ENCODE measurements at places on chromosomes 13 and 19.
A peak's percentile ranks its signal among the peaks of the same experiment; 100 is the strongest.

- DNase-seq: no peak
Measured at GRCh38 chr19:17052439-17052838, 22.8 kb downstream of the HAUS8 start.

DNA sequence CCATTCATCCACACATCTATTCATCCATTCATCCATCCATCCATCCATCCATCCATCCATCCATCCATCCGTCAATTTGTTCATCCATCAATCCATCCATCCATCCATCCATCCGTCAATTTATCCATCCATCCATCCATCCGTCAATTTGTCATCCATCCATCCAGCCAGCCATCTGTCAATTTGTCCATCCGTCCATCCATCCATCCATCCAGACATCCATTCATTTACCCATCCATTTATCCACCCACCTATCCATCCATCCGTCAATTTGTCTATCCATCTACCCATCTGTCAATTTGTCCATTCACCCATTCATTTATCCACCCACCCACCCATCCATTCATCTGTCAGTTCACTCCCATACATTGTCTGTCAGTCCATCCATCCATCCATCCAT lies 209.5 kb upstream of the ZNF536 start:
- DNase-seq: no peak

GRCh38 chr13:52356327-52356726 lies 49.6 kb downstream of the THSD1 start:
- no peak for DNase-seq

- no peak for DNase-seq
Measured at GRCh38 chr19:47070756-47071155, 22.3 kb upstream of the TMEM160 start.

GRCh38 chr13:45695198-45695730 lies 6.9 kb upstream of the CBY2 start:
- peak; percentile 54 for DNase-seq

DNA sequence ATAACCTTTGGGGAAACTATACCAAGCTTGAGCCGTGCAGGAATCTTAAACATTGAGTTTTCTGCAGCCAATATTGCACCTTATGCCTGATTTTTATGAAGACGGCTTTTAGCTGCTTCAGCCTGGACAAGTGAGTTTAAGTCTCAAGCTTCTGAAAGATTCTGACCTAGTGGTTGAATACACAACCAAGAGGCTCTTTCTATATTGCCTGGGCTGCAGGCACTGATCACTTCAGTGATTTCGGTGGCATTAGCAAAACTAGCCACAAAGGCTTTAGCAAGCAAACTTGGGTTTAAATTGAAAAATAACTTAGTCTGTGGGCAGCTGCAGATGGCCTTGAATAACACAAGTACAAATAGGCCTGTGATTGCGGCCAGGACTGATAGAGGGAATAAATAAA lies 29.3 kb upstream of the RFXAP start:
- DNase-seq: no peak

DNA sequence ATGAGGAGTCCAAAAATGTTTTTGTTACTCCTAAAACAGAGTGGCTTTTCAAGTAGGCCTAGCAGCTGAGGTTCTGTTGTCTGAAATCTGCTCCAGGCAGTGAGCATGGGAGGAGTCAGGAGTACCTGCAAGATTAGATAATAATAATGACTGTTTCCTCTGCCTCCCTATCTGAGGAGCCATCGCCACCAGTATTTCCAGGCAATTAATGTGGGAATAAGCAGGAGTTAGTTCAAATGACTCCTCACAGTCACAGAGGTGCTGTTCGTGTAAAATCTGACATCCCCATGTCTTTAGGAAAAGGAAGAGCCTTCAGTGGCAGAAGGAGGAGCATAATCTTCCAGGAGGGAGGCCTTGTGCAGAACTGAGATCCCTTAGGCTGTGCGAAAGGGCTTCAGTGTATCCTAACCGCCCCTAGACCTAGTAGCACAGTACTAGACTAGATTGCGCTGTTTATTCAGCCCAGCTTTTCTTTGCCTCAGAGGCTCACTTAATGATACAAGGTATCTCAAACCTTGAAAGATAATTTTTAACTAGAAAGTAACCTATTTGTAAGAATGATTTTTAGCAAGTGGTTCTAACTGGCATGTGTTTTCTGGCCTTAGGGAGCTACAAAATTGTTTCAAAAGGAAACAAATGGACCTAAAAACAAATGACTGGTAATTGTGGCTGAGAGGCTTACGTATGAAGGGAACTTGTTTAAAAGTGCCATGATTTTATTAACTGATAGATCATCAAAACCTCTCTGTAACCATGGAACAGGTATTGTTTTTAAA lies 49.0 kb downstream of the FREM2 start:
- DNase-seq: no peak

DNA sequence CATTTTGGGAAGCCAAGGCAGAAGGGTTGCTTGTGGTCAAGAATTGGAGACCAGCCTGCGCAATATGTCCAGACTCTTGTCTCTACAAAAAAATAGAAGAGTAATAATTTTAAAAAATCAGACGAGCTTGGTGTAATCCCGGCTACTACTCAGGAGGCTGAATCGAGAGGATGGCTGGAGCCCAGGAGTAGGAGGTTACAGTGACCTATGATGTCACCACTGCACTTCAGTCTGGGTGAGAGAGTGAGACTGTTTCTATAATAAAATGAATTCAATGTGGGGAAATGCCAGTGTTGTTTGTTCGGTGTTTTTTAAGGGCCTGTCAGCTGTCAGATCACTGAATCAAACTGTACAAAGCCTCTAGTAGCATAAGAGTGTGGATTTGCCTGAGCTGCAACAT lies 1.2 kb upstream of the FBXL3 start:
- no peak for DNase-seq

- DNase-seq: no peak
Measured at GRCh38 chr19:29269641-29270040, 56.7 kb upstream of the UQCRFS1 start.

- DNase-seq: no peak
Measured at GRCh38 chr19:18155095-18156087, 2.4 kb downstream of the PIK3R2 start.

GRCh38 chr13:111536075-111536642 lies 215.7 kb downstream of the TEX29 start:
- no peak for DNase-seq

- no peak for DNase-seq
Measured at GRCh38 chr19:10514211-10515145, 2.8 kb downstream of the S1PR5 start.

- no peak for DNase-seq
Measured at GRCh38 chr13:99160415-99160814, 40.2 kb upstream of the UBAC2 start.

- DNase-seq: no peak
Measured at GRCh38 chr13:98487522-98487921, 89.4 kb downstream of the STK24 start.

DNA sequence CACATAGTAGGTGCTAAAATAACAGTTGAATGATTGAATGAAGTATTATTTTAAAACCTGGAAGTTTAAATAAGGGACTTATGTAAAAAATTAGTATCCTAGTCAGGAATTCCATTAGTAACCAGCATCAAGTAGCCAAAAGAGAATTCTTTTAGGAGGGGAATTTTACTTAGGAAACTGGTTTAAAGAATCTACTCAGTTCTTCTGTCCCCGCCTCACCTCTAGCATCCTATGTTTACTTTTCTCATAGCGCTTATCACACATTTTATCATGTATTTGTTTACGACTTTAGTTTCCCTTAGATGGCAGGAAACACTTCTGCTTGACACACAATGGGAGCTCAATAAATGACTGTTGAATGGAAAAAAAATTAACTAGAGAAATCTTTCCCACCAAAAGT lies 229.0 kb downstream of the KLF5 start:
- DNase-seq: no peak
